CD4-positive, alpha-beta T cell treated with Interleukin-1 beta for 1 hour (primary cell): ENCODE measurements at places on chromosomes 6 and 20.
A peak's percentile ranks its signal among the peaks of the same experiment; 100 is the strongest.

DNA sequence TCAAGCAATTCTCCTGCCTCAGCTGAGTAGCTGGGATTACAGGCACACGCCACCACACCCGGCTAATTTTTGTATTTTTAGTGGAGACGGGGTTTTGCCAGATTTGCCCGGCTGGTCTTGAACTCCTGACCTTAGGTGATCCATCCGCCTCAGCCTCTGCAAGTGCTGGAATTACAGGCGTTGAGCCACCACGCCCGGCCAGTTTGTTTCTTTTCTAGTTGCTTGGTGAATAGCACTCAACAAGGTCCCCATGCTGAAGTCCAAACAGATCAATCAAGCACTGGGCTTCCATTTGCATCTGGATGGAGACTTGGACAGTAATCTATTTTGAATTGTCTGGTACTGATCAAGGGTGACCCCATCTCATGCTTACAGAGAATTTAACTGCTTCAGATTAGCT is 108.9 kb upstream of the FOXO3 start:
- no peak for DNase-seq

GRCh38 chr6:32668226-32668747 is 1.8 kb upstream of the HLA-DQB1 start:
- DNase-seq: peak; percentile 80

- DNase-seq: no peak
Observed at GRCh38 chr6:42347456-42347855, 104.3 kb downstream of the TRERF1 start.

DNA sequence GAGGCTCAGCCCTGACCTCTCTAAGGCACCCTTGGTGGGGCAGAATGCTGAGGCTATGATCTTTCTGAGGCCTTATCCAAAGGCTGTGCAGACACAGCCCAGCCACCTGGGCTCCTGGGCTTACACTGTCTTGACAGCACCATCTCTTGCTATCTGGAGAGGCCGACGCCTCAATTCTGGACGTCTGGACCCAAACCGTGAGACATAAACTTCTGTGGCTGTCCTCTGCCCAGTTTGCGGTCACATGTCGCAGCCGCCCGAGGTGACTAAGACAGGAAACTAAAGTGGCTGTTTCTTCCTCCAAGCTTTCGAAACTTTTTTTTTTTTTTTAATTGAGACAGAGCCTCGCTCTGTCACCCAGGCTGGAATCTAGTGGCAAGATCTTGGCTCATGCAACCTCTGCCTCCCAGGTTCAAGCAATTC is 49.3 kb downstream of the PRR18 start:
- DNase-seq: peak; percentile 21

GRCh38 chr6:89792881-89793280 is 26.7 kb downstream of the MDN1 start:
- DNase-seq: no peak

DNA sequence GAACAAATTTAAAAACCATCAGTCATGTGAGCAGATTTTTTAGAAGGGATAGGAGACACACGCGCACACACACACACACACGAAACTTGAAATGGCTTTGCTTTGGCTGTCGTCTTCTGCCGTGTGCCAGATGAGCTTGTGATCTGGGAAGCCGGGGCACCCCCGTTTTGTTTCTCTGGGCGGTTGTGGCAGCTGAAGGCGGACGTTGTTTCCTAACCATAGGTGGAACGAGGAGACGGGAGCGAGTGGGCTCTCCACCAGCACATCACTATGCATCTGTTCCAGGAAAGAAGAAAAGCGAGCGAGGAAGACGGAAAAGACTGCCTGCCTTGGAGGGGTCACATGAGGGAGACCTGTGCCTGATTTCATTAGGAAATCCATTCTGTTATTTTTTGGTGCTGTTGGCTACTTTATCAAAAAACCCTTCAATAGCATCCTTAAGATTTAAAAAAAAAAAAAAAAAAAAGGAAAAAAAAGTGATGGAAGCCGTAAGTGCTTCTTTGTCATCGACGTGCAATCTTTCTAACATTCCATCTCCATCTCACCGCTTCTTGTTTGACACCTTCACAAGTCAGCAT is 142.1 kb downstream of the DTNBP1 start:
- DNase-seq: no peak

DNA sequence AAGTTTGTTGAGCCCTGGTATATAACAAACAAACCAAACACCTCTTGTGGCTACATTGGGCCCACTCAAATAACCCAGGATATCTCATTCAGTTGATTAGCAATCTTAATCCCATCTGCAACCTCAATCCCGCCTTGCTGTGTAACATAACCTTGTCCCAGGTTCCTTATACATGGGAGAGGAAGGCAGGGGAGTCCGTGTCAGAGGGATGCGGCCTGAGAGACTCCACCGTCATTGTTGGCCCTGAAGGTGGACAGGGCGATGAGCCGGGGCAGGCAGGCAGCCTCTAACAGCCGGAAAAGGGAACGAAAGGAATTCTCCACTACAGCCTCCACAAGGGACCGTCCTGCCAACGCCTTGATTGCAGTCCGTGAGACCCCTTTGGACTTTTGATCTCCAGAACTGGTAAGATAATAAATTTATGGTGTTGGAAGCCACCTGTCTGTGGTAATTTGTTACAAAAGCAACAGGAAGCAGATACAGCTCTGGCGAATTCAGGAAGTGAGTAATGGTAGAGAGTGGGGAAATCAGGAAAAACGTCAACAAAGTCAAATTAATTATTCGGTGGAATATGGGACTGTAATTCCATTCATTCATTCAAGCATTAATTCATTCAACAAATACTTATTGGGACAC is 124.5 kb upstream of the SALL4 start:
- no peak for DNase-seq

- no peak for DNase-seq
Observed at GRCh38 chr20:36153736-36154699, 522 bp upstream of the EPB41L1 start.

DNA sequence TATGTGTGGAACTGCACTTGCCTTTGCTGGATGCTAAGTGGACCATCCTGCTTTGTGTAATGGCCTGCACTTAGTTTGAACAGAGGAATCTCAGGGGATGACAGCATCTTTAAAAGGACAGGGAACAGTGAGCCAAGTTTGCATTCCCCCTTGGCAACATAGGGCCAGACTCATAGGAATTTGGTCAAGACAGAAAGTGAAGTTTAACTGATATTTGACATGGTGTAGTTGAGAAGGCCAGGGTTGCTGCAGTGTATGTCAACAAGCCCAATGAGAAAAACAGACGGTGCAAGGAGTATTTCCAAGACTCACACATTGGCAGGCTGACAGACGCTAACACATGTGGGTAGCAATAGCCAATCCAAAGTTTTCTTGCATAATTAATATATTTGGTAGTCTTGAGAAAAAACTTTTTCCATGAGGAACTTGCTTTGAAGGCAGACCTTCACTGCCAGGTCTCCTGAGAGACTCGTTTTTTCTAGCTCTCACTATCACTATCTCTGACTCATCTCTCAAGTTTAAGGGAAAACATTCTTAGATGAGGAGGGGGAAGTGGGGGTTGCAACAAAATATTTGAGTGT is 213.8 kb downstream of the IBTK start:
- no peak for DNase-seq

GRCh38 chr6:37731888-37732287 is 34.2 kb upstream of the MDGA1 start:
- DNase-seq: peak; percentile 30

- DNase-seq: no peak
Observed at GRCh38 chr6:52933778-52934177, 24.3 kb upstream of the GSTA3 start.

- no peak for DNase-seq
Observed at GRCh38 chr20:61704661-61705060, 361.0 kb downstream of the TAF4 start.

GRCh38 chr6:35897486-35897885 is 23.4 kb downstream of the SRPK1 start:
- DNase-seq: no peak

GRCh38 chr20:41078329-41078728 is 49.7 kb downstream of the TOP1 start:
- DNase-seq: no peak

- DNase-seq: peak; percentile 53
Observed at GRCh38 chr20:41617059-41617901, 897 bp downstream of the CHD6 start.
